ENCODE measurements at places on chromosomes 4 and X.

DNA sequence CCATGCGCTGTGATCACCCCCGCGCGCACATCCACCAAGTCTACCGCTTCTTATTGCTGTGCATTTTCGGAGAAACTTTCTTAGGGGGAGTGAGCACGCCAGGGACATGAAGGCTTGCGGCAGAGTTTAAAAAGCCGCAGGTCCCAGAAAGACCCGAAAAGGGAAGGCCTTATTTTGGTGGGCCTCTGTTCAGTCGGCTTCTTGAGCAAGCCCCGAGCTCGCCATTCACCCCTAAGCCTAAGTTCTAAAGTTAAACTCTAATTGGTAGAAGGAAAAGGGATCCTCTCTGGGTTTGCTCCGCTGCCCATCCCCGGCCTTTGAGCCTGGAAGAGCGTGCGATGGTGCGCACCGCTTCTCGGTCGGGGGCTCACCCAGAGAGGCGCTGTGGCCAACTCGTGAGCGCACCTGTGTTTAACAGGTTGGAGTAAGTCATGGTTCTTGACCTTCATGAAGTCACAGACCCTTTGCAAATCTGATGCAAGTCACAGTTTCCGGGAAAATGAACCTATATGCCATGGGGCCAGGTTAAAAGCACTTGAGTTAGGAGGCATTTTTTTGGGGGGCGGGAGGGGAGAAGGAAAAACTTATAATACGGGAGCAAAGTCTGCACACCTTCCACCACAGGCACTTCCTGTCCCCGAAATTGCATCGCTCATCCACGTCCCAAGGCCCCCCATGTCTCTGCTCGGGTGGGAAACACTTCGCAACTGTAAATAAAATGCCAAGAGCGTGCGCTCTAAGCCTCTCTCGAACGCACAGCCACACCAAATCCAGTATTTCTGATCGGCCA lies 1.9 kb downstream of the PHOX2B start:
- DNase-seq = no peak

- DNase-seq = no peak
Measured at GRCh38 chr4:80446664-80447063, 111.1 kb downstream of the CFAP299 start.

GRCh38 chr4:125321709-125322365 lies 7.1 kb downstream of the FAT4 start:
- no peak for DNase-seq

- DNase-seq = no peak
Measured at GRCh38 chrX:10341309-10341708, 184.5 kb downstream of the CLCN4 start.

DNA sequence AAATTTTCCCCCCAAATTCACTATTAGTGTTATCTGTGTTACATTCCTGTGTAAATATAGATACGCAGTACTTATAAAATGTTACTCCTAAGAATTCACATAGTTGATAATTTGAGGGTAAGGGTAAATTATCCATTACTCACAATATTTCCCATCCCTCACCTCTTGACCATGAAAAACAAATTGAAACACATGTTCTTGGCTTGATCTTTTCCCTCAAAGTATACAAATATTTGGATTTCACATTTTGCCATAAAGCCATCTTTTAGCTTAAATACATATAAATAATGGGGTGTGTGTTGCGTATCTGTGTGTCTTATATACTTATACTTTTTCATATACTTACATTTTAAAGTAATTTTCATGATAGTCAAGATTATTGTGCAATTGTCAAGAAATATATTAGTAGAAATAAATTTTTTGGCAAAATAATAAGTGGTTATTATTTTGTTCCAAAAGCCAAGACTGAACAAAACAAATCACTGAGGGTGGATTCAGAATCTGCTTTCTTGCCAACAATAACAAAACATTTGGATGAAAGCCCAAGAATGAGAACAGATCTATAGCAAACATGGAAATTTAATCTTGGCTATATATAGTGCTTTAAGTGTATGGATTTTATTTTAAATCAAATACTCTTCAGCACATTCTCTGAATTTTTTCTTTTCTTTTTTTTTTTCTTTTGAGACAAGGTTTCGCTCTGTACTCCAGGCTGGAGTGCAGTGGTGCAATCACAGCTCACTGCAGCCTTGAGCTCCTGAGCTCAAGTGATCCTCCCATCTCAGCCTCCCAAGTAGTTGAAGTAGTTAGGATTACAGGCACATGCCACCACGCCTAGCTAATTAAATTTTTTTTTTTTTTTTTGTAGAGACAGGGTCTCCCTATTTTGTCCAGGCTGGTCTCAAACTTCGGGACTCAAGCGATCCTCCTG lies 48.5 kb upstream of the PRSS48 start:
- no peak for DNase-seq
